ENCODE measurements at places on chromosomes 11 and 22.

DNA sequence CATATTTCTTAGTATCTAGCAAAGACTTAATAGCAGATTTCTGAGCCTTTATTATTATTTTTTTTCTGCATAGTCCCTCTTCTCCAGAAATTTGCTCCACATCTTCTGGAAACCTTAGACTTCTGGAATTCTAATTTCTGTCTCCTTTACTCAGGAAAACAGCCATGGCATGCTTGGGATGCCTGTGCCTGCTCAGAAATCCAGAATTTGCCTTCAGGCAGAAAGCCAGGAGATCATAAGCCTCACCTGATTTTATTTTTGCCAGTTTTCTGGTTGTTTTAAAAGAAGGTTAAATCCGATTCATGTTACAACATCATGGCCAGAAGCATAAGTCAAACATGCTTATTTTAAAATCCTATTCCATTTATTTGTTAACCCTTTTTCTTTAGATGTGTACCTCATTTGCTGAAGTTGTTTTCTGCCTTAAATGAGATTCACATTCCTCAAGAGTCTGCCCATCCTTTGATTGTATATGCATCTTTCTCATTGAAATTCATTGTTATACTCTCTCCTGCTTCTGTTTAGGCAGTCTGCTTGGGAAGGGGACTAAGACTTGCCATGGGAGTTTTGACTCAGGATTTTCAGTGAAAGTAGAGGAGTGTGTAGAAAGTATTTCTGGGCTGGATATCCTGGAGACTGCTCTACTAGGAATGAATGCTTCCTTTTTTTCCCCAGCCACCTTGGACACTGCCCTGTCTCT, 37.1 kb downstream of the SIK2 start:
- no peak for DNase-seq

GRCh38 chr11:64674774-64675173, 48.2 kb downstream of the NRXN2 start:
- no peak for DNase-seq

GRCh38 chr22:36336246-36337182, 51.3 kb downstream of the MYH9 start:
- DNase-seq, result no peak

- DNase-seq, result peak; percentile 57
Measured at GRCh38 chr11:16097543-16097942, 258.8 kb downstream of the SOX6 start.

- DNase-seq, result no peak
Measured at GRCh38 chr11:105023003-105023402, at the start of gene CASP5. Gene CASP5 (minus strand): TSS chr11:105023168. CDS start chr11:105023136, 32 bp downstream.

DNA sequence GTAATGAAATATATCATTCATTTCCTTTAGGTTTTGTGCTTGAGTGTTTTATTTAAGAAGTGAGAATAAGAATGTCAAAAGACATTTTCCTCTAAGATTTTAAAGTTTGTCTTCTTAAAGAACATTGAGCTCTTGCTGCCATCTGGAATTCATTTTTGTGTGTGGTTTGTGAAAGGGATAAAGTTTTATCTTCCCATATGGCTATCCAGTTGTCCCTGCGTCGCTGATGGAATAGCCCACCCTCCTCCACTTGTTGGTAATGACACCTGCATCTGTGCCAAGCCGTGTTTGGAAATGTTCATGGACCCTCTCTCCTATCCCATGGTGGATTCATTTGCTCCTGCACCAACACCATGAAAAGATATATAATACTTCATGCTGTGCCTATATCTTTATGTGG, 901.5 kb downstream of the BRD1 start:
- no peak for DNase-seq

- no peak for DNase-seq
Measured at GRCh38 chr22:17137170-17137569, 16.0 kb upstream of the TMEM121B start.

DNA sequence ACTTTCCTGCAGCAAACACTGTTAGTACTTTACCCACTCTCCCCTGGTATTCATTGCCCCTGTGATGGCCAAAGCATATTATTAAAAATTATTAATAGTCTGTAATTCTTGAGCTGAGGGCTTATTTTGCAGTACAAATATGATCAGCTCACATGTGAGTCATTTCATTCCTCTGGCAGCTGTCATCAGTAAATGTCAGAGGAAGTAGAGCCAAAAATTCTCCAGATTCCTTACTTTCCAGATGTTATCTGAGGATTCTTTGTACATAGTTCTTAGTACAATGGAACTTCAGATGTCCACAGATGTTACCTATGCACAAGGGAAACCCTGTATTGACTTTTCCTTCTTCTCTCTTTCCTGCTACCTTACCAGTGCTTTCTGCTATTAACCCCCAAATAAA, 12.5 kb downstream of the OR5B3 start:
- no peak for DNase-seq

DNA sequence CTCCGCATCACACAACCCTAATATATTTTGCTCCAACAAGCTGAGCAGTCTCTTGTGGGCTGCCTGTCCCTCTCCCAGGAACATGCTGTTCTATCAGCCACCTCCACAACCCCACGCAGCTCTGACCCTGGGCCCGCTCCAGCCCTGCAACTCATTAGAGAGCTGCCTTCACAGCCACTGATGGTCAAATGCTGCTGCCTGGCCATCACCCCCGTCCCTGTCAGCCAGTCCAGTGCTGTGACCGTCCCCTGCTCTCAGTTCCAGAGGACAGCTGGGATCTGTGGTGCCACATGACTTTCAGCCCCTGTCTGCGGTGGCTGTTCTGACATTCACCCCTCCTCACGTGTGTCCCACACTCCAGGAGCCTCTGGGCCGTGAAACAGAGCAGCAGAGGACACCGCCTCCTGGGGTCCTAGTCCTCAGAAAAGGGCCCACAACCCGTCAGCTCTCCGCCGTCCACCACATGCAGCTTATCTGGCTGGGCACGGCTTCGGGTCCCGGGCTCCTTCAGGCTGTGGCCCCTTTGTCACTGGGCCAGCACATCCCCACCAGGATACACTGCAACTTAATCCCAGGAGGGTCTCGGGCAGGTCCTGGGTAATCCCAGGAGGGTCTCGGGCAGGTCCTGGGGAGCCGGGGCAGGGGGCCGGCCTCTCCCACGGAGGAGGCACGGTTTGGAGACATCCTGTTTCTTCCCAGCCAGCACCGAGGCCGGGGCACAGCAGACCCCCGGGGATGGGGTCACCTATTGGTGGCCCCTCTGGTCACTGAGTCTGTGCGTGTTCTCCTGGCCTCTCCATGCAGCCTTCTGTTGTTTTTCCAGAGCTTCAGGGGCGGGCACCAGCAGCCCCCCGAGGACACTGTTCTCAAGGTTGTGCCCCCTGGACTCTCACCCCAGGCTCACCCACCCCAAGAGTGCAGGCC, 15.1 kb downstream of the CRELD2 start:
- no peak for DNase-seq

DNA sequence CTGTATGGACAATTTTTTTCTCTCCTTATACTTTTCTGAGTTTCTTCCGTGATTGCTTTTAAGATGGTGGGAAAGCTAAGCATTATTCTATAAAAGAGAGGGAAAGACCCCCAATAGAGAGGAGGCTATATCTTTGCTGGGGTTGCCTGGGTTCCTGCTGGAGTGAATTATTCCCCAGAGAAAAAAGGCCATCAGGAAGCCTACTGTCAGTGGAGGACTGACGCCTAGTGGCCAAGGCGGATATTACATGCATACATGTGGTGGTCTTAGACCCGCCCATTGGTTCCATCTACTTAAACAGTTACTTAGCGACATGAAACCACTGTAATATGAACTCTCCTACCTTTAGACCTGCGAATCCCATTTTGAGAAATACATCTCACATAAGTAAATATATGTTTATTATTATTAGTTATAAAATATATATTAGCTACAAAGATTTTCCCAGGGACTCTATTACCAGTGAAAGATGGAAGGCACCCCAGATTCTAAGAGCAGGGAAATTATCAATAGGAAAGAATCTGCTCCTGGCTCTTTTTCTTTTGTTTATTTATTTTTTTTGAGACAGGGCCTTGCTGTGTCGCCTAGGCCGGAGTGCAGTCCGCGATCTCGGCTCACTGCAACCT, 15.7 kb upstream of the PGA3 start:
- DNase-seq, result peak; percentile 82

GRCh38 chr11:40337118-40337517, 1122.3 kb downstream of the LRRC4C start:
- DNase-seq, result no peak
